T-helper 1 cell (primary cell): ENCODE measurements at places on chromosomes 5 and 9.
A peak's percentile ranks its signal among the peaks of the same experiment; 100 is the strongest.

GRCh38 chr5:141994511-141995136 is 18.2 kb downstream of the GNPDA1 start:
- DNase-seq, result no peak

GRCh38 chr9:109451311-109452025 is 46.6 kb downstream of the PTPN3 start:
- DNase-seq, result no peak

GRCh38 chr5:59592101-59592500 is 301.4 kb downstream of the PDE4D start:
- DNase-seq, result no peak

DNA sequence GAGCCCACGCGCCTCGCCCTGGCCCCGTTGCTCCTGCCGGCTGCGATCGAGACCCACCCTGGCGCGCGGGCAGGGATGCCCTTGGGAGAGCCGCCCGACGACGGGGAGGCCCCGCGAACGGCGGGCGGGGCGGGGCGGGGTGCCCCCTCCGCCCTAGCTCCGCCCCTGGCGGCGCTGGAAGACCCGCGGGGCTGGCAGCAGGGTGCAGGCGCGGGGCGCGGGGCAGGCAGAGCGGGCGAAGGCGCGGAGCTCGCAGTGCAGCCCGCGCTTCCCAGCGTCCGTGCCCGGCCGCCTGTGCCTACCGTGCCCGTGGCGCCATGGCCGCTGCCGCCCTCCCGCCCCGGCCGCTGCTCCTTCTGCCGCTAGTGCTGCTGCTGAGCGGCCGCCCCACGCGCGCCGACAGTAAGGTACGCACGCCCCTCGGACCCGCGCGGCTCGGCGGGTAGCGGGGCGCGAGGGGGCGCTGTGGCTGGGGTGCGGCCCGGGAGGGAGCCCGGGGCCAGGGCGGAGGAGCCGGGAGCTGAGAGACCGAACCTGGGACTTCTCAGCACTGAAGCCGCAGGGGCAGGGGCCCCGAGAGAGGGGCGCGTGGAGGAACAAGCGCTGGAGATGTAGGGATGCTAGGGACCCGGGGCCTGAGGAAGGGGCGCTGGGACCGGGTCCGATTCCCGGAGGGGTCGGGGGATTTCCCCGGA is at the start of gene OLFML2A:
OLFML2A (plus strand) TSS at position 180 of the 695 bp plus-strand sequence; CDS start at position 318, 138 bp downstream.
- DNase-seq, result peak; percentile 20

- DNase-seq, result no peak
These were observed 49.5 kb downstream of the SEMA4D start for GRCh38 chr9:89448381-89448780.

- no peak for DNase-seq
These were observed 158.1 kb downstream of the CETN3 start for GRCh38 chr5:90251447-90251846.

DNA sequence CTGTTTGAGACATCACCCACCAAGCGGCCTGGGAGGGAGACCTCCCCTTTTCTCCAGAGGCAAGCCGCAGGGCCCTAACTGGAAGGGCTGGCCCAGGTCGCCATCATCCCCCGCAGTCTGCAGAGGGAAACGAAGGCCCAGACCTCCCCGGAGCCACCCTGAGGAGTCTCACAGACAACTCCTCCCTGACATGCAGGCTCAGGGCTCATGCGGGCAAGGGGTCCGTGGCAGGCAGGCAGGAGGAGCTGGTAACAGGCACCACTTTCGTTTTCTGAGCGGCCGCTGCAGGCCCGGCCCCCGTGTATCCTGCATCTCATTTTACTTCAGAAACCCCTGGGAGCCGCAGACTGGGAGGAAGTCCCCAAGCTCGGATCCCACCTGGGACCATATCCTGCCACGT is 192.0 kb upstream of the PPP1R26 start:
- no peak for DNase-seq

DNA sequence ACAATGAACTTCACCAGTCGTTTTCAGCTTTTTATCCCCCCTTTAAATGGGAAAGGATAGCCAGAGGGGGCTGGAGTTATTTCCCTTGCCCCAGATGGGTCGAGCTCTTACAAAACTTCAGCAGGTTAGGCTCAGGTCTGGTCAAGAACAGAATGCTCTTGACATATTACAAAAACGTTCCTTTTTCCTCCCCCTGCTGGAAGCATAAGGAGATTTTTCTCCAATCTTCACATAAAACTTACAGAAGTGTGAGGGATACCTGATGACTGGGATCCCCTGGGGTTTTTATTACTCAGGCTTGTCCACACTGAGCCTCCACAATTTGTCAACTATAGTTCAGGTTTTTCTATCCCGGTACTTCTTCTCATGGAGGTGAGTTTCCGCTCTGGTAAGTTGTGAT is 60.8 kb downstream of the CSF2 start:
- DNase-seq, result no peak

- no peak for DNase-seq
These were observed 2.7 kb upstream of the LCN12 start for GRCh38 chr9:136949239-136949816.

- no peak for DNase-seq
These were observed 3.3 kb downstream of the SGCD start for GRCh38 chr5:156330141-156330870.

- DNase-seq, result no peak
These were observed 19.6 kb downstream of the ANGPTL2 start for GRCh38 chr9:127102788-127103187.

DNA sequence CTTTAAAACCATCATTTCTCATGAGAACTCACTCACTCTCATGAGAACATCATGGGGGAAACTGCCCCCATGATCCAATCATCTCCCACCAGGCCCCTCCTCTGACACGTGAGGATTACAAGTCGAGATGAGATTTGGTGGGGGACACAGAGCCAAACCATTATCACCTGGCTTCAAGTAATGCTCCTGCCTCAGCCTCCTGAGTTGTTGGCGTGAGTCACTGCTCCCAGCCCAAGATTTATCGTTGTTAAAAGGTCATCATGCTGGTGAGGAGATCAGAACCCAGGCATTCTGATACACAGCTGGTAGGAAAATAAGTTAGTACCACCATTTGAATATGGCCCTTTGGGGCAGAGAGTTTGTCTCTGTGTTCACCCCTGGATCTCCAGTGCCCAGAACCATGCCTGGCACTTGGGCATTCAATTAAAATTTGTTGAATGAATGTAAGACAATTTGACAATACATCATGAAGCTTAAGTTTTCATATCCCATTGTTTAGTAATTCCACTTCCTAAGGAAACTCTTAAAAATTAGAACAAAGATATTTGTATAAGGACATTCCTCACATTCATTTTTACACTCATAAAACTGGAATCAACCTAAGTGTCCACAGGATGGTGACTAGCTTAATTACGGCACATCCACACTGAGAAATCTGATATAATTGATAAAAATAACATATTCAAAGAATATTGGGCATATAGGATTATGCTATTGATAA is 58.0 kb upstream of the COL15A1 start:
- no peak for DNase-seq

DNA sequence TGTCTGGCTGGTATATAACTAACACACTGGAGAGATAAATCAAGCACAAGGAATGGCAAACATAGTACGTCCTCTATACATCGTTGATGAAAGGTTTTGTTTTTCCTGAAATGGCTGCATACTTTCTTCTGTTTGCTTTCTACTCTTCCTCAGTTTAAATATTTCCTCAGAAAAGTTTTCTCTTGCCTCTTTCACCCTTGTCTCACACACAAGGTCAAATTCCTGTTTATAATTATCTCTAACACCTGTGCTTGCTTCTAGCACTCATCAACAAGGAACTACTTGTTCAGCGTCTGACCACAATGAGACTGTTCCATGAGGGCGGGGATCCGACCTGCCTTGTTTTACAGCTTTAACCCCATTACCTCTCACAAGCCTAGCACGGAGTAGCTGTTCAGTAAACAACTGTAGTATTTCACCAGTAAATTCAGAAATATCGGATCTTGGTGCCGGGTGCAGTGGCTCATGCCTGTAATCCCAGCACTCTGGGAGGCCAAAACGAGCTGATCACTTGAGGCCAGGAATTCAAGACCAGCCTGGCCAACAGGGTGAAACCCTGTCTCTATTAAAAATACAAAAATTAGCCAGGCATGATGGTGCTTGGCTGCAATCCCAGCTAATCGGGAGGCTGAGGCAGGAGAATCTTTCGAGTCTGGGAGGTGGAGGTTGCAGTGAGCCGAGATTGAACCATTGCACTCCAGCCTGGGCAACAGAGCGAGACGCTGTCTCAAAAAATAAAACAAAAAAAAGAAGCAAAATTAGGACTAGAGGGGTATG is 37.0 kb downstream of the NR6A1 start:
- DNase-seq, result no peak

DNA sequence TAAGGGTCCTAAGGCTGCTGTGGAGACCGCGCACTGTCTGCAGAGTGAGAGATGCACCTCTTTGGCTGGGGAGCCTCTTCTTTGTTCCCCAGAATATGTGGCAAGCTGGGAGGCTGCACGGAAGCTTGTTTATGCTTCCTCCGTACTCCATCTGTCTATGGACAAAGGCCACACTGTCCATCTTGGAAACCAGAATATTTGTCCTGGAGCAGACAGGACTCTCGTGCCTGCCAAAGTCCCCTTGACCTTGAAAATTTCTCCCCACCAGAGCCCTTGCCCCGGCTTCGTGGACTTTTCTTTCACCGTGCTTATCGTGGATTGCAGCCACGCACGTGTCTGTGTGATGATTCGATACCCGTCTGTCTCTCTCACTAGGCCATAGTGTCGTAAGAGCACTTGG is 147.4 kb downstream of the NSG2 start:
- DNase-seq, result no peak

DNA sequence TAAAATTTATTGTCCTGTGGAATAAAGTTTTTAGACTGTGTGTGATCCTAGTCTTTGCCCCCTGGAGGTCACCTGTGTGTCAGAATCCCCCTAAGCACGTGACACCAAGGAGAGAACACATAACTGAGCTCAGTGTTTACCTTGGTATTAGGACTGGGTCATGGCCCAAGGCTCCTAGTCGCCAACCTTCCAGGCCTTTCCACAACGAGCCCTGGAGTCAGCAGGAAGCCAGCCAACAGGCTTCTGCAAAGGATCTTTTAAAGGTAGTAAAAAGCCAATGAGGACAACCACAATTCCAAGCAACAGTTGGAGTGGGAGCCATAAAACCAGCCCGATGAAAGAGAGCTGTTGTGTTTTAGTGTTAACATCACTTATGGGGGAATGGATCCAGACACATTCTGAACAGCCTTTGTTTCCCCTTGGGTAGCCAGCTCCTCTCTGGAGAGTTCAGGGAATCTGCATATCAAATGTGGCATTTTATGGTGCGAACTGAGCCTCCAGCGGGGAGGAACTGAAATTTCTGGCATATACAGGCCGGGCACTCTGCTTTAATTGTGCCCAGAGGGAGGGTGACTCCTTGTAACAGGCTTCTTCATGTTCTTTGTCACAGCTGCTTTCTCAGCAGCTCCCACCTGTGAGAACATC is 239.9 kb downstream of the FSTL4 start:
- no peak for DNase-seq

DNA sequence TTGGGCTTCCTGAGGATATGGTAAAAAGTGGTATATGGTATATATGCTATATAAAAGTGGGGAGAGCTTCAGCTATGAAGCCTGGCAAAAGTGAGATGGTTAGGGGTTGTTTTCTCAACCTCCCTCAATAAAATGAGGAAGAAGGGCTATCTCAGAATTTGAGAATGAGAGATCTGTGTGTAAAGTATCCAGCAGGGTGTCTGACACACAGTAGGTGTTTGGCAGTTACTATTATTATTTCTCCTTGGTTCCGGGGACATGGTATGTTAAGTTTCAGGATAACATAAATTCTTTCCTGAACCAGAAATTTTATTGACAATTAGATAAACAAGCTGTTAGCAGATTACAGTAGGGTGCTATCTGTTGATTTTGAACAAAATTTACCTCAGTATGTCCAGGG is 94.1 kb downstream of the DENND1A start:
- no peak for DNase-seq

DNA sequence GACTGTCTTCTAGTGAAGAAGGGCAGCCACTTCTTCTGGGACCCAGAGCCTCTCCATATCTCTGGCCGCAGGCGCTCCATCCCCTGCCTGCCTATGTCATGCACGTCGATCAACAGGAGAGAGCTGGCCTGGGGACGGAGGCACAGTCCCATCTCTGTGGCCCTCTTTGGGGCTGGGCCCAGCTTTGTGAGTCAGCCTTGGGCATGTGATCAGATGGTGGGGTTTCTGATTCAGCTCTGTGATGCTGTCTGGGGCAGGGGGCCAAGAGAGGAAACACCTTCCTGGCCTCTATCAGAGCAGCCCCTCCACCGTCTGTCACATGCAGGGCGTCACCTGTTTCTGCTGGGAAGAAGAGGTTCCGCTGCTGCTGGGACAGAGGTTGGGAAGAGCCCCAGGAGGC is 72.6 kb downstream of the MVB12B start:
- no peak for DNase-seq

- DNase-seq, result peak; percentile 62
These were observed 3.0 kb downstream of the N4BP3 start for GRCh38 chr5:178116143-178116885.

GRCh38 chr5:131983244-131983771 is 28.1 kb downstream of the ACSL6 start:
- no peak for DNase-seq

DNA sequence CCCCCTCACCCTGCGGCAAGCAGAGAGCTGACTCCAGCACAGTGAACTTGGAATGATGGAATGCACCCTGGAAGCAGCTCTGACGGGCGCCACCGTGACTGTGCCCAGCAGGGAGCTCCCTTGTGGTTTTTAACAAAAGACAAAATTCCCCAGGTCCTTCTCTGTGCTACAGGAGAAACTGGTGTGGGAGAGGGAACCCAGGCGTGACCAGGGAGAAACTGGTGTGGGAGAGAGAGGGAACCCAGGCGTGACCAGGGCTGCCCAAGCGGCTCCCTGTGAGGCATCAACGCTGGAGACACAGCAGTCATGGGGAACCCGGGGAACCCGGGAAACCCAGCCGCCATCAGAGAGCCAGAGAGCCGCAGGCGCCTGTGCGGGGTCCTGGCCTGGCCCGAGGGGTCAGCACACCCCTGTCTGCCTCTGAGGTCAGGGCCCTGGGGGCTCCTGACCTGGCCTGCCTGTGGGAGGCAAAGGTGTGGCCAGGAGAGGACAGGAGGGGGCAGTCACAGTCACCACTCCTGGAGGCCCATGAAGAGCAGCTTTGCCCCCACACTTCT is 3.1 kb upstream of the AHRR start:
- DNase-seq, result no peak
